Suprapubic skin (tissue), 4 donors: ENCODE measurements at places on chromosomes 2 and 18. TPM values are rescaled to one million over a fixed set of nuclear protein-coding genes. Genes with fewer than 3 reads are reported as not detected.

- H3K4me3 ChIP-seq: no peak overlapping the region
- no peak overlapping the region for H3K27ac ChIP-seq
- H3K27me3 ChIP-seq: no peaks in the 10 kb centered on the region
- DNase-seq: no peak
- H3K36me3 ChIP-seq: no peaks in the 10 kb centered on the region
Measured at GRCh38 chr2:196939371-196939770, 12.9 kb upstream of the PGAP1 start.

DNA sequence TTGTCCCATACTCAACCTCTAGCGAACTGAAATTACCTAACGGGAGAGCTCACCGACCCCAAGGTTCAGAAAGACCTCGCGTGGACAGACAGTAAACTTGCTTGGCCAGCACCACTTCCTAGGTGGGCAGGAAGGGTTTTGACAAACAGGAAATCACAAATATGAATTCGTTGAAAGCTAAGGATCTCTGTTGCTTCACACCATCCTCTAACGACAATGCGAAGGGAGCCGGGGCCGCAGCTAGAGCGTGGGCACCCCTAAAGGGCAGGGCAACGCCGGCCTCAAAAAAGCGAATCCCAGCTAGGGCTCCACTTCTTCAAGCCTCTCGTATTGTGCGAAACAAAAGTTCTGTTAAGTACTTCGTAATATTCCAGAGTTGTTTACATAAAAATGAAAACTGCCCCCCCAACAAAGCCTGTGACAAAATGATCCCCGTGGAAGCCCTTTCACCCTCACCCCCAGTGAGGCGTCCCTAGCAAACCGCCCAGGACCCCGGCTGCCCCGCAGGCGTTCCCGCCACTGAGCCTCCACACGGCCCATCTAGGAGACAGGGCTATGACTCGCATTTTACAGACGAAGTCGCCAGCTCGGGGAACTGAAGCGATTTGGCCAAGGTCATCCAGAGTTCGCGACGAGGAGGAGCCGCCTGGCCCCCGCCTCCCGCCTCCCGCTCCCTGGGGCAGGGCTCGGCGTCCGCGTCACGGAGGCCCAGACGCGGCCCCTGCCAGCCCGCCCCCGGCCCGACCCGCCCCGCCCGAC is 548 bp downstream of the KANSL3 start:
- peak overlapping the region; percentile 85 for H3K4me3 ChIP-seq
- H3K4me1 ChIP-seq: peaks cover 30% of the 10 kb centered on the region
- peaks cover 11% of the 10 kb centered on the region for H3K36me3 ChIP-seq
- H3K27ac ChIP-seq: peak overlapping the region; percentile 98

DNA sequence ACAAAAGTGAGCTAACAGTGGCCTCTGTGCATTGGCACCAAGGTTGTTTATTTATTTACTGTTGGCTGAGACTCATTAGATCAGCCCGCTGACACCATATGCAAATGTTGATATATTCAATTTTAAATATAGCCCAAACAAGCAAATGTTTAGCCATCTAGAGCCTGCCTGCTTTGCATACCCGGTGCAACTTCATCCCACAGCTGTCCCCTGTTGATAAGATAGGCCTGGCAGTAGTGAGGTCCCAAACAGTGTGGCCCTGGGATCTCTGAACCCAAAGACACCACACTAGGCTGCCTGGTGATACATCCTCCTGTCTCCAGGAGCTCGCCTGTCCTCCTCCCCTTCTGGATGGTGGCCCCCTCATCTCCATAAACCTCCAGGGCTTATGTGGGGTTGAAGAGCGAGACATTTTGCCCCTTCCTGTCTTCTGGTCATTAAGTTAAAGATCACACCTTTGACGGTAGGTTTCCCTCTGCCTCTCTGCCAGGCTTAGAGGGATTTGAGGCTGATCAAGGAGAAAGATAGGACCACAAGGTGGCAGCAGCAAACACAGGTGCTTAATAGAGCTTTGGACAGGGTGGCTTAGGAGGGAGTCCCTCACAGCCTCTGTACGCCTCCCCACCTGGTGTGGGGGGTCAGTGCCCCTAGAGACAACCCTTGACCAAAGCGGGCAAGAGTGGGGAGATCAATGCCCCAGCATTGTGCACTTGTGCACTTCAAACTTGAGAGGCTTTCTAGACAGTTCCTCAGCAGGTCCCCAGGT is 23.7 kb upstream of the MYO5B start:
- no peak overlapping the region for H3K27ac ChIP-seq
- H3K36me3 ChIP-seq: no peaks in the 10 kb centered on the region
- no peak overlapping the region for H3K4me3 ChIP-seq
- no peak for DNase-seq
- no peaks in the 10 kb centered on the region for H3K27me3 ChIP-seq
- no peaks in the 10 kb centered on the region for H3K4me1 ChIP-seq

GRCh38 chr2:45009928-45010701 is 863 bp upstream of the SIX2 start:
- peak overlapping the region; percentile 54 for H3K4me3 ChIP-seq
- H3K36me3 ChIP-seq: no peaks in the 10 kb centered on the region
- peak; percentile 83 for DNase-seq
- H3K27me3 ChIP-seq: peaks cover 94% of the 10 kb centered on the region
- H3K4me1 ChIP-seq: peaks cover 52% of the 10 kb centered on the region

GRCh38 chr18:56505293-56505692 is 133.1 kb downstream of the TXNL1 start:
- no peaks in the 10 kb centered on the region for H3K27me3 ChIP-seq
- H3K4me1 ChIP-seq: no peaks in the 10 kb centered on the region
- no peak overlapping the region for H3K4me3 ChIP-seq
- DNase-seq: no peak
- no peaks in the 10 kb centered on the region for H3K36me3 ChIP-seq
- H3K27ac ChIP-seq: no peak overlapping the region

- no peaks in the 10 kb centered on the region for H3K36me3 ChIP-seq
- H3K27me3 ChIP-seq: peaks cover 65% of the 10 kb centered on the region
- no peak overlapping the region for H3K27ac ChIP-seq
- H3K4me1 ChIP-seq: peaks cover 18% of the 10 kb centered on the region
Measured at GRCh38 chr2:39667104-39667885, 1.6 kb downstream of the TMEM178A start.

DNA sequence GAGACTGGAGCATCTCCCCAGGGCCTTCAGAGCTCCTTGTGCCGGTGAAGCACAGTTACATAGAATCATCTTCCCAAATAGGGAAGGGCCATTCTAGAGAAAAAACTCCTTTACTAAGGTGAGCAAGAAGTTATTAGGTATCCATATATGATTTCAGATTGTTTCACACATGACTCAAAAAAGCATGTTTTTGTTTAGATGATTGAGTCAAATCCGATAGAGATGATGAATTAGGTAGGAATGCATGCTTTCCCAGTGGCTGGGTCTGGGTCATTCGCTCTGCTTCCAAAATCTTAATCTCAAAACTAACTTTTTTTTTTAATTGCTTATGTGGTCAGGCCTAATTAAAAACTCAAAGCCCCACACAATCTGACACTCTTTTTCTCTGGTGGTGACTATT is 3.8 kb downstream of the NT5C1B start:
- no peak overlapping the region for H3K27ac ChIP-seq
- no peaks in the 10 kb centered on the region for H3K36me3 ChIP-seq
- no peak for DNase-seq
- no peaks in the 10 kb centered on the region for H3K4me1 ChIP-seq

DNA sequence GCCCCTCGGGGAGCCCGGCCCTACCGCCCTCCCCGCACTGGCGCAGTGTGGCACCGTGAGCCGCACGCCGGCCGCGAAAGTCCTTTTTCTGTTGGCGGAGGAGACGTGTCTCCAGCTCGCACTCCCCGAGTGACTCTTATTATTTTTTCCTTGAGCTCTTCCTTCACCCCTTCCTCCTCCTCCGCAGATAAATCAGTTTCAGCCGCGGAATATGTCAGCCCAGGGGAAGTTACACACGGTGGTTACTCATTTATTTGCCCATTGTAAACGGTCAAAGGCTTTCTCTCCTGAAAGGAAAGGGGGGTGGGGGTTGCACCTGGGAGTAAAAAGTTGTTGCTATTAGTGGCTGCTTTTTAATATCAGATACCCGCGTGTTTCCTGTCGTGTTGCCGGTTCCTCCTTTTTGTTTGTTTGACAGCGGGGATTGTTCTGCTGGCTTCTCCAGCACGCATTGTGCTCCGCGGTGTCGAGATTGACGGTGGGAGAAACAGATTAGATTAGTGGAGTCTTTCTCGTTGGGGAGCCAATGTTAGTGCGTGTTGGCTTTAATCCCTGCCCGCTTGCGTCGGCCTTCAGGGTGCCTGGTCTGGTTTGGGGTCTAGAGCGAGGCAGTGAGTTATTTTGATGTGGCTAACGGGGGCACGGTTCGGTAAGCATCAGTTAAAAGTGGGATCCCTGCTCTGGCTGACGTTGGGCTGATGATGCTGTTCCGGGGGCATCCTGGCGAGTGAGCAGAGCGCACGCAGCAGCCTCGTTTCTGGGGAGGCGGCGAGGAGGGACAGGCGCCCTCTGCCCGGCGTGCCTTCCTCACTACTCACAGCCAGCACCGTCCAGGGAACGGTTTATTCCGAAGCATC is 1.6 kb downstream of the CRIM1 start:
- peak overlapping the region; percentile 68 for H3K4me3 ChIP-seq
- H3K27me3 ChIP-seq: no peaks in the 10 kb centered on the region
- no peaks in the 10 kb centered on the region for H3K36me3 ChIP-seq
- peaks cover 68% of the 10 kb centered on the region for H3K4me1 ChIP-seq
- H3K27ac ChIP-seq: peak overlapping the region; percentile 91
- DNase-seq: no peak

- no peak for DNase-seq
- H3K4me3 ChIP-seq: no peak overlapping the region
- H3K27me3 ChIP-seq: no peaks in the 10 kb centered on the region
- H3K27ac ChIP-seq: no peak overlapping the region
- no peaks in the 10 kb centered on the region for H3K36me3 ChIP-seq
Measured at GRCh38 chr2:67322353-67323001, 74.7 kb upstream of the ETAA1 start.

- H3K4me3 ChIP-seq: no peak overlapping the region
- H3K36me3 ChIP-seq: no peaks in the 10 kb centered on the region
- H3K27ac ChIP-seq: no peak overlapping the region
Measured at GRCh38 chr2:23452372-23452771, 67.4 kb downstream of the KLHL29 start.

DNA sequence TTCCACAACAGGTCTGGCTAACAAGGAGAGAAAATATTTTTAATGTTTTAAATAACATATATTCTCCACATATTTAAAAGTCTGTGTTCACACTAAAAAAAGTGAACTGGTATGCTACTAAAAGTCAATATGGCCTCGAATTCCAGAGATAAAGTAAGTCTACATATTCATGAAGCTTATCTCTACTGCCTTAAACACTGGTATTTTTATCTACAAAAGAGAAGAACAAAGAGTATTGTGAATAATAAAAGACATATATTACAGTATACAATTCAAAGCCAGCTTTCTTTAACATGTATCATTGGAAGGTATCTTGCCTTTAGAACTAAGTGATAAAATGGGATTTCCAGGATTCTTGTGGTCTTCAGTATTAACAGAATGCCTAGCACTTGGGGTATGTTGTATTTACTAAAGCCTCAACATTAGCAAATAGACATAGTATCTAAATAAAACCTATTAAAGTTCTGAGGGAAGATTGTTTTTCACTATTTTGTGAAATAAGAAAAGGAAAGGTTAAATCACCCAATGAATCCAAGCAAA is 302.8 kb upstream of the CCDC68 start:
- peaks cover 11% of the 10 kb centered on the region for H3K4me1 ChIP-seq
- no peak for DNase-seq
- no peak overlapping the region for H3K4me3 ChIP-seq

- no peaks in the 10 kb centered on the region for H3K4me1 ChIP-seq
- no peaks in the 10 kb centered on the region for H3K36me3 ChIP-seq
- H3K4me3 ChIP-seq: no peak overlapping the region
- H3K27me3 ChIP-seq: no peaks in the 10 kb centered on the region
- DNase-seq: no peak
- H3K27ac ChIP-seq: no peak overlapping the region
Measured at GRCh38 chr2:212157012-212157411, 381.6 kb downstream of the ERBB4 start.

DNA sequence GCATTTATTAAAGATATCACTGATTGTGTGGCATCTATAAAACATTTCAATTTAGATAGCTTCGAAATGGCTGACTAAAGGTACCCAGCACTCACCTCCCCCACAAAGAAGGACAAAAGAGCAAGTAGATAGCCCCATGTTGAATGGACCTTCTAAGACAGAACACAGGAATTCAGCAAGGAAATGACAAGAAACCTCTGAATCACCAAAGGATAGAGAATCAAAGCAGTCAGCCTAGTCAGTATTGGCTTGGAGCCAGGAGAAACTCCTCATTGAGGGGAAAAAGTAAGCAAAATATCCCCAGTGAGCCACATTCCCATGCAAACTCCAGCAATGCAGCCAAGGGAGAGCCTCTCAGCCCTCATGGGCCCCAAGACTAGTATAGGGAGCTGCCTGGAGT is 113.7 kb downstream of the BARD1 start:
- no peak for DNase-seq
- H3K36me3 ChIP-seq: no peaks in the 10 kb centered on the region
- H3K27me3 ChIP-seq: no peaks in the 10 kb centered on the region

GRCh38 chr2:182715121-182715891 is 751 bp upstream of the DNAJC10 start:
- DNase-seq: no peak
- peak overlapping the region; percentile 76 for H3K27ac ChIP-seq
- H3K36me3 ChIP-seq: peaks cover 4% of the 10 kb centered on the region
- H3K4me1 ChIP-seq: peaks cover 26% of the 10 kb centered on the region

DNA sequence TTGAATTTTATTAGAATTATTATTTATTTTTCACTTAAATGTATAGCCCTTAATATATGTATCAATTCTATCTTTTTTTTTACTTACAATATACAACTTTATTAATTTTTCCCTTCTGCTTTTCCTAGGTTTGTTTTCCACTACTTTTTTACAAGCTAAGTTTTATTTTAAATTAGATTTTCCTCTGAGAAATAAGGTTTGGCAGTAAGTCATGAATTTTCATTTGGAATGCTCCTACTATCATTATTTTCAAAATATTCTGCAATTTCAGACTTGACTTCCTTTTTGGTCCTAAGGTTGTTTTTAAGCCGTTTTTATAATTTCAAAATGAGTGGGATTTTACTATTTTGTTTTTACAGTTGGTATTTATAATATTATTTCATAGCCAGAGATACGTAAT is 222.8 kb upstream of the PIEZO2 start:
- H3K36me3 ChIP-seq: no peaks in the 10 kb centered on the region
- no peaks in the 10 kb centered on the region for H3K27me3 ChIP-seq
- DNase-seq: no peak
- no peaks in the 10 kb centered on the region for H3K4me1 ChIP-seq
- no peak overlapping the region for H3K27ac ChIP-seq

The DPYSL5 gene
- total RNA-seq: not detected

The TMEM37 gene
- total RNA-seq: 1.6 TPM

The C2orf80 gene
- total RNA-seq: not detected

The SLC14A1 gene
- 16.0 TPM for total RNA-seq

The OSR1 gene
- total RNA-seq: 12.8 TPM
